Ammon's horn (tissue), 1 donor: ENCODE measurements at places on chromosomes 7 and 10.

DNA sequence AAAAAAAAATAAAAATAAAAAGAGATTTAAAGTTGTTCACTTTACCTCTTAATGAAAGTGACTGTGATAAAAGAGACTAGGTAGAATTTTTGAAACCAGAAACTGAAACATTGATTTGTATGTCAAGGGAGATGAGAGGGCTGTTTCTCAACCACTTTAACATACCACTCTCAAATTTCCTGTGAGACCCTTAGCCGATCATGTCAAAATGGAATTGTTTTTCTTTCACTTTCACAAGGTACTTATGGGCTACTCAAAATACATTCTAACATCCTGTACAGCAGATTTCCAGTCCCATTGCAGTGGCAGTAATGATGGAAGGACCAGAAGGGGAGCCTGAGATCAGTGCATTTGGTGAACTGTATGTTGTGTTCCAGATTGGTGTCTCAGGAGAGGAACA is 261.2 kb downstream of the PPP1R3A start:
- no peak for DNase-seq

GRCh38 chr10:13877154-13877909 is 290.6 kb downstream of the PRPF18 start:
- no peak for DNase-seq

GRCh38 chr10:34206935-34207268 is 608.2 kb downstream of the PARD3 start:
- no peak for DNase-seq

DNA sequence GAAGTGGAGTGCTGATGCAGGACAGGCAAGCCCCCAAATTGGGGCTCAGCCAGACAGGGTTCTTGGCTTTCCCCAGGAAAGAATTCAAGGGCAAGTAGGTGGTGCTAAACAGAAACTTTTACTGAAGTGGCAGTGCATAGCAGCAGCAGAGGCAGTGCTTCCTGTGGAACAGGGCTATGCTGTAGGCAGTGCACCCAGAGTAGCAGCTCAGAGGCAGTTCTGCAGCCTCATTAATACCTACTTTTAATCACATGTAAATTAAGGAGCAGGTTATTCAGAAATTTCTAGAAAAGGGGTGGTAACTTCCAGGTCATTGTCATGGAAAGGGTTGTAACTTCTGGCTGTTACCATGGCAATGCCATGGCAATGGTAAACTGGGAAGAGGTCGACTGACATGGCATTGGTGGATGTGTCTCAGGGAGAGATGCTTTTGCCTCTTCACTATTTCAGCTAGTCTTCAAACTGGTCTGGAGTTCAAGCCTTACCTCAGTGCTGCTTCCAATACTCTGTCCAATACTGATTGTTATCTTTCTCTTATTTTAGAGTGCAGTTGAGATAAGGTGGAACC is 29.2 kb downstream of the PRSS58 start:
- DNase-seq = no peak

DNA sequence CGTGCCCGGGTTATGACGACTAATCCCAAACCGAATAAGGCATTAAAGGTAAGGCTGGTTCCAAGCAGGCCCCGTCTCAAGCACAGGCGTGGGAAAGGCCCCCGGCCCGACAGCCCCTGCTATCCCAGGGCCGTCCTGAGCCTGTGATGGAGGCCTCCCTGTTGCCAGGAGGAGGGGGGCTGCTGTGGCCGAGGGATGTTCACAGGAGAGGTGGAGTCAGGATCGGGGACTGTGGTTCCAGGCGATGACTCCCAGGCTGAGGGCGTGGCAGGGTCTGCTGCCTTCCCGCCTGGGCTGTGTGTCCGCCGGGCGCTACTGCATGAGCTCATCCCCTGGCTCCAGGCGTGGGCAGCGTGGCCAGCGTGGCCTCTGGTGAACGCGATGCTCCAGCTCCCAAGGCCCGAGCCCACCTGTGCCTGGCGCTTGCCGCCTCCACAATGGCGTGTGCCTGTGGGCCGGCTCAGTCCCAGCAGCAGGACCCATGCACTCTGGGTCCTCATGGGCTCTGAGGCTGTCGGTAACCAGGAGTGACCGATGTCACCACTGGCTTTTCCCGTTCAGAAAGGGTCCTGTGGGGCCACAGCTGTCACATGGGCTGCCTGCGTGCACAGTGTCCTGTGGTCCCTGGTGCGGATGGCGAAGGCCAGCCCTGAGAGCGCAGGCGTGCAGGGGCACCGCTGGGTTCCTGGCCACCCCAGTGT is 8.8 kb downstream of the MAFK start:
- no peak for DNase-seq

- DNase-seq = no peak
These were observed 109.8 kb upstream of the PALS2 start for GRCh38 chr7:24463474-24463873.

DNA sequence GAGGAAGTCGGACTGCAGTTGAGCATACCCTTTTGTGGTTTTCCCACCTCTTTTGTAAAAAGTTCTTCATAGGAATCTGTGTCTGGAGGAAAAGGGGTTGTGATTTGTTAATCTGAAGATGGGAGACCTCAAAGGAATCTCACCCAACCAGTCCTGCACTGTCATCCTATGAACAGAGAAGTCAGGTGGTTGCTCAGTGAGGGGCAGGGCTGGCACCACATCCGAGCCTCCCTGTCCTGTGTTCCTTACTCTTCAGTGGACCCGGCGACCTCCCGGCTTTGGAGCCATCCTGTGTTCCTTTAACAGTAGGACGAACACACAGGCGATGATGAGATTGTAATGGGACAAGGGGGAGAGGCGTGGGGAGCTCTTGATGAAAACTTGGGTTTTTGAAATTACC is 2.8 kb upstream of the MGMT start:
- DNase-seq = no peak

DNA sequence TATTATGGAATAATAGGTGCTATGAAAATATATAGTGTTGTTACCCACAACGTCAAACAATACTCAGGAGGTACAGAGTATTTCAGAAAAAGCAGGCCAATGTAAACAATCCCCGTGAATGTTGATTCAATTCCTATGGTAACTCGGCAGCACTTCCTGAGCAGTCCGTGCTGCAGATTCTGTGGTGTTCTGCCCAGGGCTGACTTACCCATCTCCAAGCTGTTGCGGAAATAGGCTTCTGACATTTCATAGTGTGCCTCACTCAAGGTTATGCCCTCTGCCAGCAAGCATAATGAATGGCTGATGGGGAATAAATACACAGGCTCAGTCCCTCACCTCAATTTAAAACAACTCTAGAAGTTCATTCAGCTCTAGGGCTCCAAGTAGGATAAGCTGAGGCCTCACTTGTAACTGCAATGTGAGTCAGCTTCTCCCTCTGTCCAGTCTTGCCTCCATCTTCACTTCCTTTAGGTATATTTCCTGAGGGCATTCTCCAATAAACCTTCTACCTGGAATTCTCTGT is 177.6 kb downstream of the GNAI1 start:
- no peak for DNase-seq

DNA sequence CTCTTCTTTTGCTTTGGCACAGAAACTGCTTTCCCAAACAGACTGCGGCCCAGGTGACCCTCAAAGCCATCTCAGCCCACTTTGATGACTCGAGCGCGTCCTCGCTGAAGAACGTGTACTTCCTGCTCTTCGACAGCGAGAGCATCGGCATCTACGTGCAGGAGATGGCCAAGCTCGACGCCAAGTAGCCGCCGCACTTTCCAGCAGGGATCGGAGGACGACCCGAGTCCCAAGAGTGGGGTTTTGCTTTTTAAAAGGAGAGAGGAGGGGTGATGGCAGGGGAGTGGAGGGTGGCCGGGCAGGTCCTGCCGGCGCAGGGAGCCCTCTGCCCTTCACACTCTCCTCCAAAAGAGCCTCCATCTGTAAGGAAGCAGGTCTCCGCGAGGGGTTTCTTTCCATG is 21.1 kb downstream of the AIFM2 start:
- no peak for DNase-seq

GRCh38 chr7:78434281-78434680 is 635.7 kb downstream of the PHTF2 start:
- DNase-seq = no peak

DNA sequence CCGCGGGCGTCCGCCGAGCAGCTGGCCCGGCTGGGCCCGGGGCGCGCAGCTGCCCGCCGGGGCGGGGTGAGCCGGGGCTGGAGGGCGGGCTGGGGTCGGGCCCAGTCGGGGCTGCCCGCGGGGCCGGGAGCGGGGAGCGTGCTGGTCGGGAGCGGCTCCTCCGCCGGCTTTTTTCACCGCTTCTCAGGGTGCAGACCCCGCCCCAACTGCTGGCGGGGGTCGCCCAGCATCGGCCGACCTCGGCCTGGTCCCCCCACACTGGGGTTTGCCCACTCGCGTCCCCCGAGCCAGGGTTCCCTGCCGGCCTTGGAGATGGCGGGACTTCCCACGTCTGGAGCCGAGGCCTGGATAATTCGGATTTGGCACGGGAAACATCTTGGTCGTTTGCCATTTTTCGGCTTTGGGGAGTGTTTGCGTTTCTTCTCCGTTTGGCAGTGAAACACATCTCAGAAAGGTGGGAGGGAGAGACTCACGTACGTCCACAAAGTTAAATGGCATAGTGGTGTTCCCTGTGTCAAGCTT is 432 bp downstream of the TMEM248 start:
- DNase-seq = no peak

DNA sequence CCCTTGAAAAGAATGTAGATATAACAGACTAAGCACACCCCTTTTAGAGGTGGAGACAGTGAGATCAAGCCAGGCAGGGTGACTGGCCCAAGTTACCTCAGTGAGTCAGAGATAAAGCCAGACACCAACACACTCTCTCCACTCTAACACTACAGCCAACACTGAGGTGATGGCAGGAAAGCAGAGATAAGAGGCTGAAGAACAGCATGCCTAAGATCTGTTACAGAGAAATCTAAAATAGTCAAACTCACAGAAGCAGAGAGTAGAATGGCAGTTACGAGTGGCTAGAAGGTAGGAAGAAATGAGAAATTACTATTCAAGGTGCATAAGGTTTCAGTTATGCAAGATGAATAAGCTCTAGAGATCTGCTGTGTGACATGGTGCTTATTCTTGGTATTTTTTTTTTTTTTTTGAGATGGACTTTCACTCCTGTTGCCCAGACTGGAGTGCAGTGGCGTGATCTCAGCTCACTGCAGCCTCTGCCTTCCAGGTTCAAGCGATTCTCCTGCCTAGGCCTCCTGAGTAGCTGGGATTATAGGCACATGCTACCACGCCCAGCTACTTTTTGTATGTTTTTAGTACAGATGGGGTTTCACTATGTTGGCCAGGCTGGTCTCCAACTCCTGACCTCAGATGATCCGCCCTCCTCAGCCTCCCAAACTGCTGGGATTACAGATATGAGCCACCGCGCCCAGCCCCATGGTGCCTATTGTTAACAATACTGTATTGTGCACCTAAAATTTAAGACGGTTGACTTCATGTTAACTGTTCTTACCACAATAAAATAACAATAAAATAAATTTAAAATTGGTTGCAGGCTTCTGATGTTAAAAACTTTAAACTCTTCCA is 28.7 kb downstream of the ICA1 start:
- DNase-seq = no peak

DNA sequence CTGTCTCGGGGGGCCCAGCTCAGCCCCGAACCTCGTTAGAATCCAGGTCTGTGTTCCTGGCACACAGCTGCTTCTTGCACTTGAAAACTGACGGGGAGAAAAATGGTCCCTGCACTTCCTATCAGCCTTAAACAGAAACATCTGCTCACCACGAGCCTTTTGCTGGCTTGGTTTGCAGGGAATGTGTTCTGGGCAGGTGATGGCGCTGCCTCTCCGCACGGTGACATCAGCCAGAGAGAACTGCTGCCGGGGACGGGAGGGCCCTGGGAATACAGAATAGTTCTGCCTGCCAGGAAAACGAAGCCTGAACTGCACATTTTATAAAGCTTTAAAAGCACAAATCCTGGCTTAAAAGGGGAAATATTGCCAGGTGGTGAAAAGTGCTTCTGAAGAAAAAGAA is 622.5 kb downstream of the TYW1 start:
- DNase-seq = peak; percentile 31

- no peak for DNase-seq
These were observed 33.6 kb upstream of the BICC1 start for GRCh38 chr10:58479045-58479444.

GRCh38 chr7:8134089-8134733 is 127.8 kb downstream of the ICA1 start:
- no peak for DNase-seq

DNA sequence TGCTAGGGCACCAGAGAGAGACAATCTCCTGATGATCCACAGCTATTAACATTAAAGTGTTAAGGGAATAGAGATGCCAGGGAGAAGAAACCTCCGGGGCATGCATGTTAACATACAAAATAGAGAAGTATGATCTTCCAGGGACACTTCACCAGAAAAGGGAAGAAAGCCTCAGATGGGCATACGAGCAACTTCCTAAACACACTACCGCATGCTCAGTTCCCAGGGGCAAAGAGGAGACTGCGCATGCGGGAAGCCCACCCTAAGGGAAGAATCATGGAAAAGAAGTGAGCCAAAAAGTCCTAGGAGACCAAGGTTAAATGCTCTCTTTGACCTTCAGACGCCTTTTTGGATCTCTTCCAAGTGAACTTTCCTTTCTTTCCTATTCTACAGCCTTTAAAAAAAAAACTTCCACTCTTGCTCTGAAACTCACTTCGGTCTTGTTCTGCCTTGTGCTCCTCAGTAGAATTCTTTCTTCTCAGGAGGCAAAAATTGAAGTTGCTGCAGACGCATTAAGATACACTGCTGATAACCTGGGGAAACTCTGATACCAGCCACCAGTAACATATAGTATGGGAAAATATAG is 1211.3 kb downstream of the REEP3 start:
- DNase-seq = peak; percentile 10

DNA sequence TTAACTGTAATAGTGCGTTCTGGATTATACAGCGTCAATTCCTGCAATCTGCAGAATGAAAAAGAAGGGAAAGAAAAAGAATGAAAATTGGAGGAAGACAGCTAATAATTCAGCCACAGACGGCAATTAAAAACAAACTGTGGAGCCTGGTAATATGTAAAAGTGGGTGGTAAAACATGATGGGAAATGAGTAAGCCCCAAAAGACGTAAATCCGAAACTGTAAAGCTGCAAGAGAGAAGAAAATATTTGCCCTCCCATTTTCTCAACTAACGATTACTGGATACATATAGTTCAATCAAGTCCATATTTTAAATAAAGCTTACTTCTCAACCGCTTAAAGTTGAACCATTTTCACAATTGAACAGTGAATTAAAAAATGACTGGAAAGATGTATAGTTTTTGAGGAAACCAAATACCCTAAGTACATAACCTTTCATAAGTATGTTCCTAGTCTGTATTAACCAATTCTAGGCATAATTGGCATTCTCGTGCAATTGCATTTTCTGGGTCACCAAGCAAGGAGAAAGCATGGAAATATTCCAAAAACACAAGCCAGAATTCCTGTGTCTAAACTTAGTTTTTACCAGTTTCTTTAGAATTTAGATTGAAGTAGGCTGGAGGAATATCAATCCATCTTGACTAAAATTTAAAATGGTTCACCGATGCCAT is 44.8 kb downstream of the MALSU1 start:
- DNase-seq = no peak

GRCh38 chr7:42236266-42236975 is 588 bp downstream of the GLI3 start:
- no peak for DNase-seq
